ENCODE measurements at places on chromosomes 5 and 9. TPM values are rescaled to one million over a fixed set of nuclear protein-coding genes. Genes with fewer than 3 reads are reported as not detected.

DNA sequence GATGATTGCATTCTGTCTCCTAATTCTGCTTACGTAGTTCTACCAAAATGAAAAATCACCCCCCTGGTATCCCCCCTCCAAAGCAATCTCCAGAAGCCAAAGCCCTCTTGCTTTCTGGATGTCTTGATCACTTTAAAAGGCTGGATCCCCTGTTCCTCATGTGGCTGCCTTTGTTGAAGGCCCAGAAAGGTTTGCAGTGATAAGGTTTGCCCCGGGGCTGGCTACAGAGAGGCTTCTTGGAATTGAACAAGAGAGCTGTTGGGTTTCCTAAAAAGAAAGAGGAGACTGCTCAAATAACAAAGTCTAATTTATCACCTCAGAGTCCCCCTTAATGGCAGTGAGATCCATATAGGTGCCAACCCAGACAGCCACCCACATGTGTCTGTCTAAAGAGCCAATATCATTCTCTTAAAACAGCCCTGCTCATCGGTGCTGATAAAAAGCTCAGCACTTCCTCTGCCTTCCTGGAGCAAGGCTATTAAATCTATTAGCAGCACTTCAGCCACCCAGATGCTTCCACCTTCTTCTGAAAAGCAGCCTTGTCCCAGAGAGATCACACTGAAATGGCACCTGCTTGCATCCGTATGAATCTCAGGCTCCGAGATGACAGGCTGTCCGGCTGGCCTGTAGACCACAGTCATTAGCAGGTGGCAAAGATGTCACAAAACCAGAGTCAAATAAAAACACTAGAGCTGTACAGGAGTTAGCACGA, 70.9 kb downstream of the TEX10 start:
- H3K36me3 ChIP-seq, result peaks cover 14% of the 10 kb centered on the region
- H3K27me3 ChIP-seq, result no peaks in the 10 kb centered on the region

DNA sequence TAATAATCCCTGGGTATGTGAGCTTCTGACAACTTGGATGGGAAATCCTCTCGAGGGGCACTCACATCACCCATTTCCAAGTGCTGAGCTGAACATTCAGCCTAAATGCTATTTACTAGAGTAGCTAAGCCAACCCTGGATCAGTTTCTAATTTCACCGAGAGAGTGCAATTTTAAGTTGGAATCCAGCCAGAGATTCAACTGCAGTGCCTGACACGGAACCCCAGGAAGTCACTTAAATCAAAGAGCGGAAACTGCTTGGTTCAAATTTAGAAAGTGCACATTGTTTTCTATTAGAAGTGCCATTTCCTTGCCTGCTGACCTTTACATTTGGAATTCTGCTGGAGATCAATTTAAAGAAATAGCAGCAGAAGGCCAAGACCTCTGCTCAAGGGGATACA, 8.8 kb downstream of the SPRY4 start:
- H3K27ac ChIP-seq, result no peak overlapping the region
- no peak for DNase-seq
- no peaks in the 10 kb centered on the region for H3K4me1 ChIP-seq
- H3K4me3 ChIP-seq, result no peak overlapping the region
- no peaks in the 10 kb centered on the region for H3K27me3 ChIP-seq

The SLC4A9 gene
- 0.12 TPM for total RNA-seq

GRCh38 chr5:32319926-32320543, 7.3 kb upstream of the MTMR12 start:
- H3K27ac ChIP-seq, result no peak overlapping the region
- DNase-seq, result no peak
- no peaks in the 10 kb centered on the region for H3K36me3 ChIP-seq
- H3K4me3 ChIP-seq, result no peak overlapping the region
- no peaks in the 10 kb centered on the region for H3K27me3 ChIP-seq

DNA sequence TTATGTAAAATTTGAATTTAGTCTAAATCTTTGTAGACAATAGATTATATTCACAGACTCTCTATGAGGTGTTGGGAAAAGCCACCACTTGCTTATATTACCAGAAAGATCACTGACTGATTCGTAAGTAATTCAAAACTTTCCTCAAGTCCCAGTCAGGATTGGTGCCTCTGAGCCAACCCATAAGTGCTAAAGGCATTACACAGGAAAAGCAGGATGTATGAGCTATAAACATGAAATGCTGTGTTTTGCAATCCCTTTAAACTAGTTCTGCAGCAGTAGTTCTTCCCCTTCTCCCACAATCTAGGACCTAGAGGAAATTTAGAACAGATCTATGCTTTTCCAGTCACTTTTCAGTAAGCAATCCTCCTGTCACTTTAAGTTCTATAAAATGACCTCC, 48.0 kb downstream of the SHLD3 start:
- H3K27me3 ChIP-seq, result no peaks in the 10 kb centered on the region
- H3K4me1 ChIP-seq, result no peaks in the 10 kb centered on the region
- H3K36me3 ChIP-seq, result no peaks in the 10 kb centered on the region

DNA sequence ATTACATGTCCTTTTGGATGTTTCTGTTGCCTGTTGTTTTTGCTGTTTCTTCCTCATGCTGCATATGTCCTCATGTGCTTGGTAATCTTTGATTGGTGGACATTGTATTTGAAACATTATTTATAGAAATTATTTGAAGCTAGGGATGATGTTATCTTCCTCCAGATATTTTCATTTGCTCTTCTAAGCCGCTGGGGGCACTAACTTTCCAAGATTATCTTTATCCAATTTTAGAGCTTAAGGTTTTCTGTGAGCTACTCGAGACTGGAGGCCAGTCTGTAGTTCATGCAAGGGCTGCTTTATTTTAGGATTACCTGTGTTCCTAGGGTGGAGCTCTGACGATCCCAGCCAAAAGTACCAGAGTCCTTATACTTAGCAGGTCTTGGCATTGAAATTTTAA, 40.9 kb downstream of the STX17 start:
- no peak overlapping the region for H3K27ac ChIP-seq
- no peaks in the 10 kb centered on the region for H3K4me1 ChIP-seq
- no peak overlapping the region for H3K4me3 ChIP-seq
- no peaks in the 10 kb centered on the region for H3K27me3 ChIP-seq
- DNase-seq, result no peak

DNA sequence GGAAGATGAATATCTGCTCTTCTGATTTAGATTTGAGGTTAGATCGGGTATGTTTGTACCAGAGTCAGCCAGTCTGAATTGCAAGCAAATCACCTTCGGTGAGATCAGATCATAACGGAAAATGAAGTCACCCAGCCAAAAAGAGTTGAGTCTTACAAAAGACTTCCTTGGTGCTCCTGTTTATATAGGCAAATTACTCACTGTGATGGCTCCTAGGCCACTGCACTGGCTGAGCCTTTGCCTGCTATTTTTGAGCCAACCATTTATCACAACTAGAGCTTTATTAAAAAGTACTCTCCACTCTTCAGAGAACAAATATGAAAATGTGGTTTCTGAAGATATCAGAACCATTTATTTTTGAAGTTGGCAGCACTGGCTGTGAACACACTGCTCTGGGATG, 277.7 kb upstream of the PCSK5 start:
- H3K27ac ChIP-seq, result no peak overlapping the region
- H3K27me3 ChIP-seq, result no peaks in the 10 kb centered on the region
- no peaks in the 10 kb centered on the region for H3K4me1 ChIP-seq

DNA sequence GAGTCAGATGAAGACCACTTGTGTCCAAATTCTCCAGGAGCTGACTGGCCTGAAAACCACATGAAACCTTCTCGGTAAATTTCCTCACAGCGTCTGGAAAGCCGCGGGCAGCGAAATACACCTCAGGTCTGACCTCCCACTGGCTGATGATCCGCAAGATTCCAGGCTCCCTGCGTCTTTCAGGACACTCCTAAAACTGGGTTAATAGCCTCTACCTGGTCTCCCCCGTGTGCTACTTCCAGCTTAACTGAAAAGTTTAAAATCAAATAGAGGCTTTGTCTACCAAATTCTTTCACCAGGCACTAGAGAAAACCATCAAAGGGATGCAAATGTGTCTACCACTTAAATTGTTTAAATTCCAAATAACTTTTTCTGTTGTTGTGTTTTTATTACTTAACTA, 312.6 kb downstream of the DRD1 start:
- H3K4me1 ChIP-seq, result no peaks in the 10 kb centered on the region
- no peaks in the 10 kb centered on the region for H3K27me3 ChIP-seq
- H3K36me3 ChIP-seq, result no peaks in the 10 kb centered on the region
- DNase-seq, result no peak

DNA sequence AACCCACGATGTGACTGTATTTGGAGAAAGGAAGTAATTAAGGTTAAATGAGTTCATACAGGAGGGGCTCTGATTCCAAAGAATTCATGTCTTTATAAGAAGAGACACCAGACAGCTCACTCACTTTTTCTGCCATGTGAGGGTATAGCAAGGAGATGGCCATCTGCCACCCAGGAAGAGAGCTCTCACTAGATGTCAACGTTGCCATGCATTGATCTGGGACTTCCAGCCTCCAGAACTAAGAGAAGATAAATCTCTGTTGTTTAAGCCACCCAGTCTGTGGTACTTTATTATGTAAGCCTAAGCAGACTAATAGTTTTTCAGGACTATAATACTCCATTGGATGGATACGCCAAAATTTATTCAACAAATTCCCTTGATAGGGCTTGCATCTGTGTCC, 89.8 kb upstream of the RAD23B start:
- H3K4me3 ChIP-seq, result no peak overlapping the region
- DNase-seq, result no peak
- H3K36me3 ChIP-seq, result no peaks in the 10 kb centered on the region
- H3K27me3 ChIP-seq, result no peaks in the 10 kb centered on the region
- H3K27ac ChIP-seq, result no peak overlapping the region
- H3K4me1 ChIP-seq, result no peaks in the 10 kb centered on the region

GRCh38 chr9:112299514-112299913, 33.9 kb downstream of the PTBP3 start:
- no peak overlapping the region for H3K27ac ChIP-seq
- H3K4me3 ChIP-seq, result no peak overlapping the region
- no peaks in the 10 kb centered on the region for H3K36me3 ChIP-seq
- no peaks in the 10 kb centered on the region for H3K4me1 ChIP-seq

Measured in pancreas (tissue), 10 donors.